ENCODE measurements at places on chromosomes 5 and 9.

DNA sequence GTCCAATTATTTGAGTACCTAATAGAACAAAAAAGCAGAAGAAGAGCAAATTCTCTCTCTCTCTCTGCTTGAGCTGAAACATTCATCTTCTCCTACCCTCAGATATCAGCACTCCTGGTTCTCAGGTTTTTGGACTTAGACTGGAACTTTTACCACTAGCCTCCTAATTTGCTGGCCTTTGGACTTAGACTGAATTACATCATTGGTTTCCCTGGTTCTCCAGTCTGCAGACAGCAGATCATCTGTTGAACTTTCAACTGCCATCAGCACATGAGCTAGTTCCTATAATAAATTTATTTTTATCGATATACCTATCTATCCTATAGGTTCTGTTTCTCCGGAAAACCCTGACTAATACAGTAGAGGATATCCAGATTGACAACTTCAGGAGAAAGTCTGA, 208.9 kb upstream of the GAS1 start:
- no peak for DNase-seq

GRCh38 chr5:170355601-170356098, 33.5 kb downstream of the KCNMB1 start:
- no peak for DNase-seq

DNA sequence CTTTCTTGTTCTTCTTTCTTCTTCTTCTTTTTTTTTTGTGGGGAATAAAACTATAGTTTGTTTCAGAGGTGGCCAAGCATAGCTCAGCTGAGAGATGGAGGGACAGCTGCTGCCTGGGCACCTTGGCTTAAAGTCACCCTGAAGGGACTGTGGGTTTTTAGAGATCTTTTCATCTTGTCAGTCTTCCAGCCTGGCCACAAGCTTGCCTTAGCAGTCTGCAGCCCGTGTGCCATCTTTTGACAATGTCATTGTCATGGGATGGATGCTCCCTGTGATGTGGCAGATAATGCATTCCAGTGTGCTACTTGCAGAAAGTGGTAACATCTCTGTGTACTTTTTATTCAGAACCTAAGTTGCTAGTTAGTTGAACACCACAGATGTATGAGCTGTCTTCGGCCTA, 280.8 kb downstream of the FANCC start:
- no peak for DNase-seq

- DNase-seq: peak; percentile 79
Measured at GRCh38 chr9:133677126-133678010, 41.2 kb downstream of the DBH start.

GRCh38 chr5:622359-622758, 10.2 kb downstream of the CEP72 start:
- DNase-seq: no peak

- DNase-seq: no peak
Measured at GRCh38 chr9:92032891-92033290, 82.3 kb downstream of the SPTLC1 start.

DNA sequence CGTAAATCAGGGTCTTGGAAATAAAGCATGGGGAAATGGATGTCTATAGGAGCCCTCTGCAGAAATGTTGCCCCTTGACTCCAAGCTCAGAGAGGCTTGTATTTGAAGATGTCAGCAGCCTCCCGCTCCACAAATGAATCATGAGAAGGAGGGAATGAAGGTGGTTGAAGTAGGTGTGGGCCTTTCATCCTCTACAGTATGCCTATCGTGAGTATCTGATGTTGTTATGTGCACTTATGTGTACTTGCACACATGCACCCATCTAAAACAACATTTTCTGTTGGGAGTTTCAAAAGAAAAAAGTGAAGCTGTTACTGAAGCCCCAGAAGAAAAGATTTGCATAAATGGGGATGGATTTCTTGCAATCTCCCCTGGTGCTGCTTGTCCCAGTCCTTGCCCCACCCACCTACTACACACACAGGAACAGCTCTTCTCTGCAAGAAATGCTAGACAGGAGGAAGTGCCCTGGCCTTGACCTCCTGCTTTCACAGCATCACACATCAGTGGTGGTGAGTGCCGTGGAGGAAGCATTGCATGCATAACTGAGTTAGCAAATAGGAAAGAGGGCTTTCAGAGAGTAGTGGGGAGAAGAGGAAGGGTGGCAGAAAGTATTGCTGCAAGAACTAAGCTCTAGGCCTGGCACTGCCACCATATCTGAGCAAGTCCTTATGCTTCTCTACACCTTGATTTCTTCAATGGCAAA, 156.1 kb downstream of the SNX18 start:
- peak; percentile 50 for DNase-seq

DNA sequence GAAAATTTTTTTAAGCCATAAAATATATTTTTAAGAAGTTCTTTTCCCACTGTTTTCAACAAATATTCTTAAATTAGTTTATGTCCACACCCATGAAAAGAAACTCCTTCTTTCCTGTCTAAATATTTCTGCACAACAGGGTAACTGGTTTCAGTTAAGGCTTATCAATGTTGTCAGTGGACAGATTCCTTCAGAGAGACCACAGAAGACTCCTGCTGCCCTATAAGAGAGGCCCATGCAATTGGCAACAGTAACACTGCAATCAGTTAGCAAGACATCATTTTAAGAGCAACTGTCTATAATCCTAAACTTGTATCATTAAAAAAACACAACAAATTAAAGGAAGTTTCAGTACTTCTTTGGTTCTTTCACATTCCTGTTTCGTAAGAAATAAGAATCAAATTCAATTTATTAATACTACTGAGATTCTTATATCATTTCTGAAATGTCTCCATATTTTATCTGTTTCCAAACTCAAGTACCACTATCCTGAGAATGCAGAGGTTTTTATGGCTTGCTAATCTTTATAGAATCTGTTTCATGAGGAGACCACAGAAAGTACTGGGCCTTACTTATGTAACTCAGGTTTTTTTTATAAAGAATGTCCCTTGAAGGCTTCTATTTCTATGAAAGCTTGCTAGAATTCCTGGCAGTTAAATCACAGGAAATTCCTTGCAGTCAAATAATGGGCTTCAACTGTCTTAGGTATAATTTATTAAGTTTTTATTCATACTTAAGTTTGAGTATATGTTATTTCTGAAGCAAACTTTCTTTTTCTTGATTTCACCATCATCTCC, 240.2 kb downstream of the RFX3 start:
- DNase-seq: no peak

DNA sequence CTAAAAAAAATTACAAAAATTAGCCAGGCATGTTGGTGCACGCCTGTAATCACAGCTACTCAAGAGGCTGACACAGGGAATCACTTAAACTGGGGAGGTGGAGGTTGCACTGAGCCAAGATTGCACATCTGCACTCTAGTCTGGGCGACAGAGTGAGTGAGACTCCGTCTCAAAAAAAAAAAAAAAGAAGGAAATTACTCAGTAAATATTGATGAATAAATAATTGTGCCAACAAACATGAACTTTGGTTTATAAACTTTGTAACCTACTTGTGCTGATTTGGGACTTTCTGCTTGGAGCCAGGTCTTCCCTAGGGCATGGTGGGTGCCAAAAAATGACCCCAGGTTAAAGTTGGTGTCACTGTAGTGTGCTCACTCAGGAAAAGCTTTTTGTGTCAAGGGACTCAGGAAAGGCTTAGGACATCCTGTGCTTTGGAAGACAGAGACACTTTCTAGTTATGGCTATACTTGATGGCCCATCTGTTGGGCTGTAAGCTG, 19.0 kb downstream of the ABLIM3 start:
- DNase-seq: no peak

- DNase-seq: no peak
Measured at GRCh38 chr5:168807287-168807686, 228.1 kb upstream of the PANK3 start.

GRCh38 chr5:142920849-142921612, 150.9 kb downstream of the ARHGAP26 start:
- no peak for DNase-seq

GRCh38 chr5:32708949-32709348, 2.2 kb upstream of the NPR3 start:
- DNase-seq: no peak

DNA sequence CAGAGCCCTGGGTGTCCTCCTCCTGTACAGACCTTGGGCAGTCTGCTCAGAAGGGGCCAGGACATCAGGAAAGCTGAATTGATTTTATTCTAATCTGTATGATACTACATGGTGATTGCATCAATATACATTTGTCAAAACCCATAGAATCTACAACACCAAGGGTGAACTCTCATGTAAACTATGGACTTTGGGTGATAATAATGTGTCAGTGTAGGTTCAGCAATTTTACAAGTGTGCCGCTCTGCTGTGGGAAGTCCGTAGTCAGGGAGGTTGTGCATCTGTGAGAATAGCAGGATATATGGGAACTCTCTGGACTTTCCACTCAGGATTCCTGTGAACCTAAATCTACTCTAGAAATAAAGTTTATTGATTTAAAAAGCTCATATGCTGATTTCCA, 155.3 kb upstream of the NFIL3 start:
- DNase-seq: no peak

DNA sequence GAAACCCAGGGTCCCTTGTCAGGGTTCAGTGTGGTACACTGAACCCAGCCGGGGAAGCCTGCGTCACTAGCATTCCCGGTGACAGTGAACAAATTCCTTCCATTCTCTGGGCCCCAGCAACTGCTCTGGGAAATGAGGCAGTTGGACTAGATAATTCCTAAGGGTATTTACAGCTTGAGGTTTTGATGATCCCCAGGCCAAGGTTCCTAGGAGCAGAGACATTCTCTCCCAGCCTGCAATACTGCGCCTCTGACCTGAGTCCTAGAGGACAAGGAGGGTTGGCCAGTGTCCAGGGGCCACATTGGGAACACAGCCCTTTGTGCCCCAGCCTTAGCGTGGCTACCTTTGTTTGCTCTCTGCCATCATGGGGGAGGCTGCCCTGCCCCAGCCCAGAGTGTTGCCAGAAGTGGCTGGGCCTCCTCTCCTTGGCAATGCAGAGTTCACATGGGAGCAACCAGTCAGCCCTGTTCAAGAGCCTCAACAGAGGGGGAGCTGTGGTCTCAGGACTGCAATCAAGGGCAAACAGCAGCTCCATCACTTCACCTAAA, 178.2 kb downstream of the SEC61B start:
- no peak for DNase-seq

DNA sequence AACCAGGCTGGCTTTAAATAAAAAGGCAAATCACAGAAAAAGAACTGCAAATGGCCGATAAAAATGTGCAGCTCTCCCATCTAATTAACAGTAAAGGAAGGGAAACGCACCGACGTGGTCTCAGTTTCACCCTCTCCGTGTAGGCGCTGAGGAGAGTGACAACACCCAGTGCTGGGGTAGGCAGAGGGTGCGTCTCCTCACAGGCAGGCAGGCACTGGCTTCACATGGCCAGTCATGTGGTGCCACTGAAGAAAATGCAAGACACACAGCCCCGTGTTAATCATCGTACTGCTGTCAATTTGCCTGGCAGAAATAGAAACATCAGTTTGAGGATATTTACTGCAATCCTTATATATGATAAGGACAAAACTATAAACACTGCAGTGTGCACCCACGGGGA, 178.4 kb downstream of the FANCC start:
- no peak for DNase-seq

Data from CD4-positive, alpha-beta T cell treated with Interleukin-6 at 100 ng/mL for 8 hours (primary cell).